ENCODE measurements at places on chromosomes 6 and 20.

DNA sequence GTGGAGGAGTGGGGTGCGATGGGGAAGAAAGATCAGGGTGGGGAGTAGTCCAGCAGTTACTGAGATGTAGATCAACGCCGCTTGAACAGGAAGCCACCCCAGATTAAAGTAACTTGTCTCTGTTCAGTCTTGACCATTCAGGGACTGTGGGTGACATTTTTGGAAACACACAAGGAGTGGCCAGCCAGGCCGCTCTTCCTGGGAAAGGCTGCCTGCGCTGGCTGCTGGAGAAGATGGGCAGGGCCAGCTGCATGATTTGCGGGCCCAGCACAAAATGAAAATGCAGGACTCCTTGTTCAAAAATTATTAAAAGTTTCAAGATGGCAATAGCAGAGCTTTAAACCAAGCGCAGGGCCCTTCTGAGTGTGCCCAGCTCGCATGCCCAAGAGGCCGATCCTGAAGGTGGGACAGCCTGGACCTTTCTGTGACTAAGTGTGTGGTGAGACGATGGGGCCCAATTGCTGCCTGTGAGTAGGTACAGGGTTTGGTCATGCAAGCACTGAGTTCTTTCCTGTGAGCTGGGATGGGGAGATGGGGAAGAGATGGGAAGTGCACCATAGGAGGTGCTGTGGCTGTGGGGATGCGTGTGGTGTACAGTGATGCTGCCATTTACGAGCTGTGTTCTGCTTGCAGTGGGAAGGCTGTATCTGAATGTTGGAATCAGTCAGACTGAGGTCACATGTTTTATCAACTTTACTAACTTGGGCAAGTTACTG, 51.3 kb downstream of the DAAM2 start:
- DNase-seq: no peak

GRCh38 chr20:57062696-57063270, 203.7 kb downstream of the BMP7 start:
- peak; percentile 52 for DNase-seq

DNA sequence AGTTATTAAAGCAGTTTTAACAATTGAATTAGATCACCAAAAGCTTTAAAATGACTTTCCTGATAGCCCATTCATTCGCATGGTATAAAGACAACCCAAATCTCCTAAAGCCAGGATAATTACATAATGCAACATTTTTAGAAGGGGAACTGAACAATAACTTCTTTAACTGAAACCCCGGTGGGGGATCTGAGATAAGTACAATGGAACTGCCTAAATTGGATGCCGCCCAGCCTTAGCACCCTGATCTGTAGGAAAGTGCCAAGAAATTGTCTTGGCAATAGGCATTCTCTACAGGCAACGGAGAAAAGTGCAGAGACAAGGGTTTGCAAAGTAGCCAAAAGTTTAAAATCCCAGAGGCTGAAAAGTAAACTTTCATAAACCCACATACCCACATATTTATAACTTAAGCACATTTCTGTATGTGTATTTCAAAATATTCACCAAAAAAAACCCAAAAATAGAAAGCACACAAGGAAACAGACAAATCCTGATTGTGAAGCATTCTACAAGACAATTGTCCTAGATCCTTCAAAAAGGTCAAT, 98.8 kb upstream of the BEND6 start:
- DNase-seq: no peak

- DNase-seq: no peak
Measured at GRCh38 chr6:166026586-166027126, 141.0 kb downstream of the TBXT start.

DNA sequence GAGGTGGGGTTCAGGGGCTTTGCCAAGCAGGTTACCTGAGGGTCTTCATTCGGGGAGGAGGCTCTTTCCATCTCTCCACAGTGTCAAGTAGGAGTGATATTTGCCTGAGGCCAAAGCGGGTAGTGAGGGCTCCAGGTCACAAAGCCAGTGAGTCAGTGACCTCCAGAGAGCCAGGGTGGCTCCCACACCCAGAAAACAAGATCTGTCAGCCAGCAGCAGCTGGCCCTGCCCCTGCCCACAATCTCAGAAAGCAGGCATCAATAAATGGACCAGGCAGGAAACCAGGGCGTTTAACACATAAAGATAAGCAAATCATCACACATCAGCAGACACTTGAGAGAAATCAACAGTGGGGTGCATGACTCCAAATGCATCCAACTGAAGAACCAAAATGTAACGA, 250.8 kb downstream of the CDH26 start:
- peak; percentile 62 for DNase-seq

DNA sequence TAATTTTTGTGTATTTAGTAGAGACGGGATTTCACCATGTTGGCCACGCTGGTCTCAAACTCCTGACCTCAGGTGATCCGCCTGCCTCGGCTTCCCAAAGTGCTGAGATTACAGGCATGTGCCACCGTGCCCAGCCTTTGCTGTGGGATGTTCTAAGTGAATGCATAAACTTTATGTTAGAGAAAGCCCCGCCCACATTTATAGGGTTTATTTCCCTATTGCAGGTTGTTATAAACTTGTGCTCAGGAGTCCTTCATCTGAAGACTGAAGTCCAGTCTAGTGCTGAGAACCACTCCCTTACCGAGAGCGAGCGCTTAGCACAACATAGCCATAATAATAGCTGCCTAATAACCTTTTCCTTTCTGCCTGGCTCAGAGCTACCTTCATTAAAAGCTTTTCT, 75.4 kb upstream of the ZNF217 start:
- DNase-seq: no peak

- DNase-seq: no peak
Measured at GRCh38 chr20:20525214-20525613, 157.3 kb downstream of the INSM1 start.

GRCh38 chr6:610882-611281, 46.0 kb downstream of the HUS1B start:
- DNase-seq: no peak

- no peak for DNase-seq
Measured at GRCh38 chr6:2758980-2759379, 6.2 kb upstream of the WRNIP1 start.

GRCh38 chr6:35087361-35088280, 53.5 kb downstream of the TCP11 start:
- DNase-seq: no peak

DNA sequence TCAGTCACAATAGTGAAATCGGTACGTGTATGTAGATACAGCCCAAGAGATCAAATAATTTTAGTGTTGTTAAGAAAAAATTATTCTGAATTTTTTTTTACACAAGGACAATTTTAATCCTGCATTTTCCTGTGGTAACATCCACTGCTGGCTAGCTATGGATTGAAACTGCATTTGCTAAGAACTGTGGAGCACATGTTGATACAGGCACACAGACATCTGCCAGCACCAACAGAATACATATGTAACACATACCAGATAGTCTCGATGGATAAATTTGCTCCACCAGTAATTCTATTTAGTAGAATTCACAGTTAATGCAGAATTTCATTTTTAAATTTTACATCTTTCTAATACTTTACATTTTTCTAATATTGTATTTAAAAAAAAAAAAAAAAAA, 2.2 kb downstream of the ASIP start:
- no peak for DNase-seq

DNA sequence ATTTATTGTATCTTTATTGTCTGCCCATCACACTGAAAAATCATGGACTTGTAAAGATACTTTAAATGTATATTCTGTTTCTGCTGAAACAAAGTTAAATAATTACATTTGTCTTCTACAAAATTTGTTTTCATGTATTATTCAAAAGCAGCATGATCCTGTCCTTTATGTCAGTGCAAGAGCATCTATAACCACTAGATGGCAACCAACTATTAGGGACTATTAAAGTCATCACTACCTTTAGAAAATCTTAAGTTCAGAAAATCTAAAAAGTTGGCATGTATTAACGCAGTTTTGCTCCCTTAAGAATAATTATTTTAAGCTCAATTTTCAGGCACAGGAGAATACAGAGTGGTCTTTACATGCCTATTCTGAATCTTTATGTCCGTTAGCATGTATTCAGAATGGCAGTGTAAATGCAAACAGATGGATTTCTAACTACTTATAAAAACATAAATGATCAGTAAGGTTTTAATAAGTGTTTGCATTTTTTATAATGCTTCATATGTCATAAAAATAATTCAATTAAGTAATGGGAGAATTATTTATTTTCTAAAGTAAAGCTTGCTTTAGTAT, 17.8 kb downstream of the TMEM30A start:
- DNase-seq: no peak

GRCh38 chr20:57596998-57597939, 23.0 kb downstream of the ZBP1 start:
- peak; percentile 87 for DNase-seq

DNA sequence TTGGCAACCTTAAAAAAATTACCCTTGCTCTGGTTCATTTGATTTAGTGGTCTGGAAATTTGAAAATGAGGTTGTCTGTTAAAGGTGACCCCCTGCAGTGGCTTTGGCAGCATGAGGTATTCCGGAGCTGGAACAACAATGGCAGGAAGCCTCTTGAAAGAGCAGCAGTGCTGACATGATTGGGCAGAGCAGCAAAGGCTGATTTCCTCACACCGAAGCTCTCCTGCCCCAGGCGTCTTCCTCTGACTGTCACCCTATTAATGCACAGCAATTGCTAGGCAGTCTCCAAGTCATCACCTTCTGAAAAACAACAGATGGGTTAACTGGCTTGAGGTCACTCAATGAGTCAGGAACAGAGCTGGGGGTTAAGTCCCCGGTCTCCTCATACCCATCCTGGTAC, 241.8 kb upstream of the MMS22L start:
- DNase-seq: no peak

Data from RWPE2 (cell line).